Subcutaneous adipose tissue (tissue), 4 donors: ENCODE measurements at places on chromosomes 4 and X. TPM values are rescaled to one million over a fixed set of nuclear protein-coding genes. Genes with fewer than 3 reads are reported as not detected.

DOK7 gene
- not detected for total RNA-seq

NKX3-2 gene
- total RNA-seq = 0.44 TPM

HSD17B11 gene
- total RNA-seq = 117 TPM

PDLIM3 gene
- total RNA-seq = 33.7 TPM

RFC1 gene
- total RNA-seq = 42.3 TPM

COL4A5 gene
- 3.1 TPM for total RNA-seq

AMBN gene
- total RNA-seq = not detected

TEX11 gene
- total RNA-seq = not detected

POU4F2 gene
- not detected for total RNA-seq

SPANXB1 gene
- not detected for total RNA-seq

SLC7A11 gene
- total RNA-seq = 0.19 TPM

SPATA18 gene
- 2.4 TPM for total RNA-seq

ING2 gene
- 17.0 TPM for total RNA-seq

ETDB gene
- not detected for total RNA-seq

PPBP gene
- total RNA-seq = not detected

STARD8 gene
- 25.4 TPM for total RNA-seq
